Osteocyte (in vitro differentiated cells): ENCODE measurements at places on chromosomes 12 and 14. TPM values are rescaled to one million over a fixed set of nuclear protein-coding genes. Genes with fewer than 3 reads are reported as not detected.

The RAB35 gene
- 47.1 and 55.7 TPM in 2 replicates for total RNA-seq

The SLCO1B1 gene
- not detected in 2 replicates for total RNA-seq

The SETD1B gene
- total RNA-seq: 21.0 and 21.8 TPM in 2 replicates

The DBX2 gene
- total RNA-seq: not detected in 2 replicates

The TTC6 gene
- not detected in 2 replicates for total RNA-seq

The FAM181A gene
- not detected in 2 replicates for total RNA-seq

DNA sequence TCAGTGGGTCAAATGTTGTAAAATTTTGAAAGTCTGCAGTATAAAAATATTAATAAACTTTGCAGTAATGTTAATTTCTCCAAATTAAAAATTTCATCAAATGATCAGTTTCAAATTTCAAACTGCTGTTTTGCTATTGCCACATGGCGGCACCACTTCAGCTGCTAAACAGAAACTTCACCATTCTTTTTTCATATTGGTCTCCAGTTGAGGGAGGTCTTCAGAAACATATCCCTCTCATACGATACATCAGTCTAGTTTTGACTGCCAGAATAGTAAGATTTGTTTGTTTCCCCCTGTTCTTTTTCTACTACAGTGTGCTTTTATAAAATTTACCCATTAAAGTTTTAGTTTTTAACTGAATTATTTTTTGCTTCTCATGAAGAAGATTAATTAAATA is 4.2 kb upstream of the TRHDE start:
- no peak for DNase-seq

DNA sequence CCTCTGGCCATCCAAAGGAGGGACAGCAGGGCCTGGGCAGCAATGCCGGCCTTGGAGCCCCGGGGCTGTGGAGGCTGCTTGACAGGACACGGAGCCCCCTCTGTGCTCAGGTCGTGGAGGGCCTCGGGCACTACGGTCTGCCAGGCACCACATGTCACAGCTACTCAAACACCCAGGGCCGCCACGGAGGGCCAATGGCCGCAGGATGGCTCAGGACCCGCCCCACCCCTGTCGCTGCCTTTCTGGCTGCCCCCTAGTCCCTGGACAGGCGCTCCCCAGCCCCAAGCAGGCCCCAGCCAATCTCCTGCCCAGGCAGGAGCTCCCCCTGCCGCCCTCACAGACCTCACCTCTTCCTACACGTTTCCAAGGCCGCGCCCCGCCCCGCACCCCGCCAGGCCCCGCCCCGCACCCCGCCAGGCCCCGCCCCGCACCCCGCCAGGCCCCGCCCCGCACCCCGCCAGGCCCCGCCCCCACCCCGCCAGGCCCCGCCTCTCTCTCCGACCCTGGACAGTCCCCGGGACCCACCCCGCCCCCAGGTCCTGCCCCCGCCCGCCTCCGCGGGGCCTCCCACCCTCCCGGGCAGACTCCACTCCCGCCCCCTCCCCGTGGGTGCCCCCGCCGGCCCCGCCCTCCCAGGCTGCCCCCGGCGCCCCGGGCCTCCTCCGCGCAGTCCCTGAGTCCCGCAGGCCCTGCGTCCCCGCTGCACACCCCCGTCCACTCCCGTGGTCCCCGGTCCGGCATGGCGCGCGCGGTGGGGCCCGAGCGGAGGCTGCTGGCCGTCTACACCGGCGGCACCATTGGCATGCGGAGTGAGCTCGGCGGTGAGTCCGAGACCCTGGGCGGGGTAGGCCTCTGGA is at the start of gene ASPG:
ASPG (plus strand) TSS at position 669 of the 857 bp plus-strand sequence; CDS start at position 740, 71 bp downstream.
- no peak for DNase-seq

GRCh38 chr12:107749083-107749482 is 11.9 kb downstream of the PRDM4 start:
- no peak for DNase-seq
